ENCODE measurements at places on chromosomes 4 and X. TPM values are rescaled to one million over a fixed set of nuclear protein-coding genes. Genes with fewer than 3 reads are reported as not detected.

- no peak for DNase-seq
Measured at GRCh38 chr4:62402088-62402806, 1202.1 kb downstream of the ADGRL3 start.

Gene GPR173
- 5.6 TPM for total RNA-seq

- no peak for DNase-seq
Measured at GRCh38 chr4:4860600-4861389, 1.3 kb downstream of the MSX1 start.

GRCh38 chr4:55503169-55503568 is 43.5 kb downstream of the CLOCK start:
- DNase-seq = no peak

Gene PPP1R2C
- not detected for total RNA-seq

DNA sequence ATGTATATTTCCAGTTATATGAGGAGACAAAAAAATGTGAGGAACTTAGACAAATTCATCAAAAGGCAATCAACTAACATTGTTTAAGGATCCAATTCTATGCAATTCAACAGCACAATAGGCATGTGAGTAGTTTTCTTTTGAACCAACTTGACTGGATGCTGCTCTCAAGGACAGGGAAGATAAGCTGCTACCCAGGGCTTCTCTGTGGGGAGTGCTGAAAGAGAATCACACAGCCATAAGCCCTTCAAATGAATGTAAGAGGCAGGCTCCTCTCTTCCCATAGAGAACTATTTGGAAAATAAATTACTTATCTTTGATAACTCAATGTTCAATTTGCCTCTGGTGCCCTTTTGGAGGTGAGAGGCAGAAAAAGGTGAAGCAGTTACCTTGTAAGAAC is 1413.6 kb downstream of the PCDH7 start:
- DNase-seq = no peak

- DNase-seq = no peak
Measured at GRCh38 chrX:37676811-37677210, 8.8 kb upstream of the XK start.

DNA sequence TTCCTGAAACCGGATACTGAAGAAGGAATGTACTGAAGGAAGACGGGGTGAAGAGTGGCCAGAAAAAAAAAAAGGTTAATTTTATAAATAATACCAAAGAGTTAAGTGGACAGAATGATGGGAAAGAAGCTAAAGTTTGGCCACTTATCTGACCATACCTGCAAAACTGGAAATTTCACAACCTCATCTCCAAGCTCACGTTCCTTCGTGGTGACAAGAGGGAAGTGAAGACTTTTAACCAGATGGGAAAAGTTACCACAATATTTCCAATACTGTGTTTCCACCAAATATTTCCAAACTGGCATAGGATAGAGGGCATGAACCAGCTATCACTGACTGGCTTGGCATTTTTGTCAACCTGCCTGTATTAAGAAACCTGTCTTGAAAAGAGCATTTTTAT is 56.4 kb downstream of the MAML3 start:
- no peak for DNase-seq

DNA sequence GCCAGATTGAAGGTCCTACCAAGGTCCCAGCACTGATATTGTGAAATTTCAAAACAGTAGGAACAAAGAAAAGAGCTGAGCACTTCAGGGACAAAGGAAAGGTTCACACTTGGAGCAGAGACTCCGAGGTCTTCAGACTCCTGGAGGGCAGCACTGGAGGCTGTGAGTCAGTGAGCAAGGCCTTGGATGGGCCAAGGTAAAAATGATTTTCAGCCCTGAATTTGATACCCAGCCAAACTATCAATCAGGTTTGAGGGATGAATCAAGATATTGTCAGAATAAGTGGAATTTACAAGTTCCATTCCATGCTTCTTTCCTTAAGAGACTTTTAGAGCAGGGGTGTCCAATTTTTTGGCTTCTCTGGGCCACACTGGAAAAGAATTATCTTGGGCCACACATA is 111.7 kb downstream of the ADRA2C start:
- no peak for DNase-seq

DNA sequence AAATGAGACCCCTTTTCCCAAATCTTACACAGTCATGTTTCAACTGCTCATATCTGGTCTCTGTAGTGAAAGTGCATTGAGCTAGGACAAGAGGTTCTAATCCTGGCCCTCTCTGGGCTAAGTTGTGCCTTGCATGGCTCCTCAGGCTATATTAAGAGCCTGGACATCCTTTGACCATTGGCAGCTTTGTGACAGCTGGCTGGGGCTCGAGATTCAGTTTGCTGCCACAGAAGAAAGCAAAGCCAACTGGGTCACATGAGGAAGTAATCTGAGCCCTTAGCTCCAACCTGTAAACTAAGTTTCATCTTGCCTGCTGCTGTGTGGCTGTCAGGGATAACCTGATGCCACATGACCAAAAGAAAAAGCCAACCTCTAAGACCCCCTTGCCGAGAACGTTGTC is 51.8 kb upstream of the JADE1 start:
- no peak for DNase-seq

GRCh38 chrX:42485601-42486000 is 292.4 kb downstream of the PPP1R2C start:
- DNase-seq = no peak

Gene NR3C2
- total RNA-seq = 19.1 TPM

Gene ASB12
- total RNA-seq = 0.21 TPM

- DNase-seq = no peak
Measured at GRCh38 chr4:136505020-136505419, 1027.3 kb downstream of the PCDH18 start.

Gene ZNF157
- 0.53 TPM for total RNA-seq

- no peak for DNase-seq
Measured at GRCh38 chrX:153935326-153935851, 552 bp upstream of the NAA10 start.

Gene XAGE1A
- not detected for total RNA-seq

- DNase-seq = no peak
Measured at GRCh38 chr4:73648478-73648877, 28.2 kb upstream of the RASSF6 start.

Gene S100P
- 88.9 TPM for total RNA-seq

DNA sequence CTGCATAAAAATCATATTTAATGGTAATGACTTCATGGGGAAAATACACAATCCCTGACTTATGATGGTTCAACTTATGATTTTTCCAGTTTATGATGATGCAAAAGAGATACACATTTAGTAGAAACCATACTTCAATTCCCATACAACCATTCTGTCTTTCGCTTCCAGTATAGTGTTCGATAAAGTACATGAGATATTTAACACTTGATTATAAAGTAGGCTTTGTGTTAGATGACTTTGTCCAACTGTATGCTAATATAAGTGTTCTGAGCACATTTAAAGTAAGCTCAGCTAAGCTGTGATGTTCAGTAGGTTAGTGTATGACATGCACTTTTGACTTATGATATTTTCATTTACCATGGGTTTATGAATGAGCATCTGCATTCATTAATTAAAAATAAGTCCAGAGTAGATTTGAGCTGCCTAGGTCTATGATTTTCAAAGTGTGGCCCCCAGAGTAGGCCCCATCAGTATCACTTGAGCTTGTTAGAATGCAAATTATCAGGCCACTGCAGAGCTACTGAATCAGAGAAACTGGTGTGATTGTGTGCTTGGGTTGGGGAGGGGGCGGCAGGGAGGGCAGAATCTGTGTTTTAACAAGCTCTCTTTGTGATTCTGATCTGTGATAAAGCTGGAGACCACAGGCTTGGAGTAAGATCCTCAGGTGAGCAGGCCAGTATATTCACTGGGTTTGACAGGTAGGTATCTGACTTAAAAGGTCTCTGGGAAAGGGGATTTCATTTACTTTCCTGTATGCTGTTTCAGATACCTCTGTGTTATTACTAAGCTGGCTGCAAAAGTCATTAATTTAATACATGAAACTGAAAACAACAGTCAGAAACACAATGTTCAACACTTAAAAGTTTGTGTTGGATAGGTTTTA is 8.4 kb downstream of the ATP10D start:
- no peak for DNase-seq

DNA sequence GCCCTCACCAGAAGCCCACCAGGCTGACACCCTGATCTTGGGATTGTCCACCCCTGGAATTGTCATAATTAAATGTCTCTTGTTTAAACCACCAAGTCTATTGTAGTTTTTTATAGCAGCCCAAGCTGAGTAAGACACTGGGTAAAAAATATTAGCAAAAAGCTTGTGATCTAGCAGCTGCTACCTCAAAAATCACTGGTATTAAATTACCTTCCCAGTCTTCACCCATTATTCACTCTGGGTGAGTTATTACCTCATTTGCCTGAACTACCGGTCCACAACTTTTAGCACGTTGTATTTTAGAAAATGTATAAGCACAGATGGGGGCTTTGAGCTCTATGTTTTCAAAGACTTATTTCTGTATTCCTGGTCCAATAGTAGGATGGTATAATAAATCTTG is 12.0 kb upstream of the TRIM61 start:
- no peak for DNase-seq

Gene C1QTNF7
- total RNA-seq = 48.2 TPM

Gene TREX2
- 0.21 TPM for total RNA-seq

GRCh38 chr4:10273030-10273429 is 156.4 kb upstream of the WDR1 start:
- no peak for DNase-seq

DNA sequence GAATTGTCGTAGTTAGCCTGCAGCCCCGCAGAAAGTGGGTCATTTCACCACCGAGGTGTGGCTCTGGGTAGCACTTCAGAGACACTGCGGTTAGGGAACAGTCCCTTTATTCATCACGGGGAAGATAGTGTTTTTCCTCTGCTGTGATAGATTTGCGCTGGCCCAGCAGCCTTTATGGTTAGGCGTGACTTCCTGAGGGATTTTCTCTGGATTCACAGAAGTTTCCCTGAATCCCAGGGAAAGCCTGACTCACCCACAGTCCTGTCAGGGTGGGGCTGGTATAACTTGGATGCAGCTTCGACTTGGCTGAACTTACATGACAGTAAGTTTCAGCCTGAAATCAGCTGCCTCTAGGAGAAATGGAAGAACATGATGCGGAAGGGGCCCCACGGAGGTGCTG is 196.3 kb upstream of the HHIP start:
- DNase-seq = no peak

DNA sequence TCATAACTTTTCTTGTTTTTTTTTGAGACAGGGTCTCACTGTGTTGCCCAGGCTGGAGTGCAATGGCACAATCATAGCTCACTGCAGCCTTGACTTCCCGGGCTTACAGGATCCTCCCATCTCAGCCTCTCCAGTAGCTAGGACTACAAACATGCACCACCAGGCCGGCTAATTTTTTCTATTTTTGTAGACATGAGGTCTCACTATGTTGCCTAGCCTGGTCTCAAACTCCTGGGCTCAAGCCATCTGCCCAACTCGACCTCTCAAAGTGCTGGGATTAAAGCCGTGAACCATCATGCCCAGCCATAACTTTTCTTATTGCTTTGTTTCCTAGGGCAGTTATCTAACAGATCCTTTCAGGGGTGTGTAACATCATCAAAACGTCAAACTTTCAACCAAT is 11.8 kb downstream of the SEC24D start:
- DNase-seq = no peak

GRCh38 chr4:27861381-27861787 is 1000.7 kb downstream of the STIM2 start:
- no peak for DNase-seq

DNA sequence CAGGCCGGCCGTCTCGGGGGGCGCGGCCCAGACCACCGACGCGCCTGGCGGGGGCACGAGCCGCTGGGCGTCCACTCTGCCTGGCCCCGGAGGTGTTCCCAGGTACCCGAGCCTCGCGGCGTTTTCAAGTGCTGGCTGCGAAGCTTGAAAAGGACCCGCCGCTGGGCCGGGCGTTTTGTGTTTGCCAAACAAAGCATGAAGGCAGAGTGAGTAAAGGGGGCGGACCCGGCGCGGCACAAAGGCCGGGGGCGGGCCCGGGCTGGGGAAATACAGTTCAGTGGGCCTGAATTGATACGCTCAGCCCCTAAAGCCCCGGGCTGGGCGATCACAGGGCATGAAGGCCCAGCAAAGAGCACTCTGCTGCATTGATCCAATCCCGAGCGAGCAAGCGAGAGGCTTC is 65.4 kb downstream of the SOX3 start:
- DNase-seq = no peak

DNA sequence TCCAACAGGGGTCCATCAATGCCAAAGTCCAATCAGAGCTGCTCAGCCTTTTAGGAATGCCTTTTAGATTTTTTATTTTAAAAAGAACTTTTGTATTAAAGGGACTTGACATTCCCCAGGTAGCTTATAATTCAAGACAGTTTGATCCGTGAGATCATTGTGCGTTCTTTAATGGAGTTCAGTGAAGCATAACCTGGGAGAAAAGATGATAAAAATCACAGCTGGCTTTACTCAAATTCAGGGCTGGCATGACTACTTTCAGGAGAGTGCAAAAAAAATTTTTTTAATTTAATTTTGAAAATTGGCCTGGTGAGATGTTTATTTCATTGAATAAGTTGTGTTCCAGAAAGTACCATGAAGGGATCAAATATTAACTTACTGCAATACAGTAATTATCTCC is 118.2 kb downstream of the VCX2 start:
- no peak for DNase-seq

GRCh38 chr4:152293527-152293926 is 242.4 kb downstream of the FBXW7 start:
- no peak for DNase-seq

DNA sequence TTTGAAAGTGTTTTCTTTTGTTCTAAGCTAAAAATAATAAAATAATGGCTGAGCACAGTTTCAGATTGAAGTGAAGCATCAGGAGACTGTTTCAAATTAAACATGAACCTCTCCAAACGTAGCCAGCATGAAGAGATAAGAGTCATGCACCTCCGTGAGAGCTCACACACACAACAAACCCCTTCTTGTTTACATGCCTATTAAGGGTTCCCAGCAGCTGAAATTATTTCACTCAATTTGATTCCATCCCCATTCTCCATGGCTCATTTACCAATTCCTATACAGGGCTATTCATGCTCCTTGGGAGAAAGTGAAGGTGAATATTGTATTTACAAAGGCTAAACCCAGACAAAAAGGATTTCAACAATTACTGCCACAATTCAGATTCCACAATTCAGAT is 954.1 kb upstream of the INTU start:
- no peak for DNase-seq

DNA sequence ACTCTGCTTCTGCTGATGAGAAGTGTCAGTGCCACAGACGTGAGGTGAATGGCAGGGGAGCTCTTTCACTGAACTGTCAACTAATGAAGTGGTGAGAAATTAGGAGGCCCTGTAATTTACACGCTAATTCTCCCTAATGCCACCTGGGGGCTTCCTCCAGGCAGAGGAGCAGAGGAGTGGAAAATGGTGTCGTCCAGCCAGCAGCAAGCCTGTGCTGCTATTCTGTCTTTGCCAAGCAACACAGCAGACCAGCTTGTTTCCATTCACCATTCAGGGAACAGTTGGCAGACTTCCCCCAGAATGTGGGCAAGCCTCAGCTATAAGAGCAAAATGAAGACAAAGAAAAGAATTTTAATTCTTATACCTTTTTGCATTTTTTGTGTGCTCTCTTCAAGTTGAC is 245.2 kb upstream of the TET2 start:
- no peak for DNase-seq

DNA sequence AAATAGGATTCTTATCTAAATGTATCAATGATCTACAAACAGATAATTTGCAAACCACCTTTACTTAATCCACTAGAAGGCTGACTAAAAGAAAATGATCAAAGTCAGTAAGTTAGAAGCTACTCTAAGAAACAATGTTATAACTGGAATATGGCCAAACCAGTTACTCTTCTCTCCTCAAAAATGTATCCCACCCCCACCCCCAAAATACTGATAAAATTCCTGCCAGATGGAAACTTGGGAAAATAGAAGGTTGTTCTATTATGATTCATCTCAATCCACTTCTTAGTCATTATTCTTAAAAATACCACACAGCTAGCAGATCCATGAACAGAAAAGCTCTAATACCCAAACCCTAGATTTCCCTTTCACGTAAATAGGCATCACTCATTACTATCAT is 206.4 kb downstream of the KLHL13 start:
- DNase-seq = no peak

All from urinary bladder (tissue), 4 donors.